ENCODE measurements at places on chromosomes 16 and 17.

DNA sequence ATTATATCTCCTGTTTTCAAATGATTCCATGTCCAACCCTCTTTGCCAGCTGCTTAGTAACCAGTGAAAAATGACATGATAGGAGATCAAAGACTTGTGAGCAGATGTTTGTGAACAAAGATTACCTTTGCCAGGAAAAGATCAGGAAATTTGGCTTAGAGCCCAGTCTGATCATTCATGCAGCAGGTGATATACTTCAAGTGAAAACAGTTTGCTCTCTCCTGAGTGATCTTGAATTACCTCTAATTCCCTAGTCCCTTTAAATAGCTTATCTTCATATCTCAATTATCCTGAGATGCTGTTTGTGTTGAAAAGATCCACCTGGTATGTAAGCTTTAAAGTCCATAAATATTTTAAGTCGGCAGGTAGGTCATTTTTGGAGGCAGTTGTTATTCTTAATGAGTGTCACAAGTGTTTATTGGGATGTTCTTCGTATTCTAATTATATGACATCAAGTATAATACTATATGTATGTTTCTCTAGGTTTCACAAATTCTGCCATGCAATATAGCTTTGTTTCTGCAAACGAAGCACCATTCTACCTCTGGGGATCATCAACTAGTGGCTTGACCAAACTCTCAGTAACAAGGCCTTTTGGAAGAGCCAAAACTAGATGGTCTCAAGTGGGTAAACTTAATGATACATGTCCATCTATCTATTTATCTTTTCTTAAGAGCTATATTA, 13.2 kb upstream of the VPS35L start:
- no peak for DNase-seq

- peak; percentile 70 for DNase-seq
Measured at GRCh38 chr17:20095336-20096080, 86.3 kb downstream of the SPECC1 start.

GRCh38 chr17:59764292-59764741, 56.9 kb downstream of the VMP1 start:
- no peak for DNase-seq

- no peak for DNase-seq
Measured at GRCh38 chr16:86073103-86073625, 174.2 kb downstream of the IRF8 start.

- DNase-seq = no peak
Measured at GRCh38 chr17:69695646-69696045, 281.1 kb downstream of the MAP2K6 start.

GRCh38 chr16:30875871-30876801, 17.7 kb downstream of the BCL7C start:
- no peak for DNase-seq

DNA sequence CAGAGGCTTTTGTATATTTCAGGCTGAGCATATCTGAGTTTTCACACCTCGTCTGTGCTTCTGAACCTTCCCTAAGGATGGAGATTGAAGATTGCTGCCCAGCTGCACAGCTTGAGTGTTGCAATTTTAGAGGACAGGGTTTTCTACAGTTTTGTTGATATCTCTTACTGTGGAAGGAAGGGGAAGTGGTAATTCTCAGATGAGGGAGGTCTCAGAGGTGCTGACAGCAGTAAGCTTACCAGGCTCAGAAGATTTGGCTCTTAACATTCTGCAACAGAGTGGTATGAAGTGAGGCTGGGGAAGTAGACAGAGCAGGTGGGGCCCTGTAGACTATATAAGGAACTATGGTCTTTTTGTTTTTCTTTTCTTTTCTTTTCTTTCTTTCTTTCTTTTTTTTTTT, 45.8 kb upstream of the ARHGAP17 start:
- DNase-seq = no peak

GRCh38 chr16:59878479-59878878, 1144.4 kb upstream of the GOT2 start:
- no peak for DNase-seq

DNA sequence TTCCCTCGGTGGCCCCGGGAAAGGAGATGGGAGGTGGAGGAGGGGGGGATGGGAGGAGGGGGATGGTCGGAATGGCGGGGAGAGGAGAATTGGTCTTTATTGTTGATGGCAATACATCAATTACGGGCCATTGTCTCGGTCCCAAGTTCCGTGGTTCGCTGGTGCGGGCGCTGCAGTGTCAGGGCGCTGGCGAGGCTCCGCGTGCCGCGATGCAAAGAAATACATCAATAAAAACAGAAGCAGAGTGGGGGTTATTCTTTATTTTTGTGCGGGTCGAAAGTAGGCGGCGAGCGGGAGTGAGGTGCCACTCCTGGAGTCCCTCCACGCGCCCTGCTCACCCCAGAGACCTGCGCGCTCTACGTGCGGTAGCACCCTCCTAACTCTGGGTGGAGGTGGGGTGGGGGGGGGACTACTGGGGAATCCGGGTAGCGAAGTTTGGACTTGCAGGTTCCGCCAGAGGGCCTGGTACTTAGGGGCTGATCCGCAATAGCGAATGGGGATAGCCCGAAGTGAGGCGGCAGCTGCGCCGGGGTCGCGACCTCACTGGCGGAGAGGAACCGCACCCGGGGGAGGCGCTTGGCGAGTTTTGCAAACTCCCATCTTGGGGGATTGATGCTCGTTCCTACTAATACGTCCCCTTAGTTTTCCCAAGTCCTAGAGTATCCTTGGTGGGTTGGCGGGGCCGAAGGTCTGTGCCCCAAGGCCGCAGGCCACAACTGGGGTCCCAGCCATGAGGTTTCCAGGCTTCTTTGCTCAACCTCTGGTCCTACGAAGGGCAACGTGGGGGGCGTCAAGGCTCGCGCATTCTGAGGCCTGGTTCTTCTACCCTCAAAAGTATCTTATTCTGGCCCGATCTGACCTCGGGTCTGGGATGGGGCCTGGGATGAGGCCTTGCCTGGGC, 3.5 kb upstream of the SALL1 start:
- no peak for DNase-seq

DNA sequence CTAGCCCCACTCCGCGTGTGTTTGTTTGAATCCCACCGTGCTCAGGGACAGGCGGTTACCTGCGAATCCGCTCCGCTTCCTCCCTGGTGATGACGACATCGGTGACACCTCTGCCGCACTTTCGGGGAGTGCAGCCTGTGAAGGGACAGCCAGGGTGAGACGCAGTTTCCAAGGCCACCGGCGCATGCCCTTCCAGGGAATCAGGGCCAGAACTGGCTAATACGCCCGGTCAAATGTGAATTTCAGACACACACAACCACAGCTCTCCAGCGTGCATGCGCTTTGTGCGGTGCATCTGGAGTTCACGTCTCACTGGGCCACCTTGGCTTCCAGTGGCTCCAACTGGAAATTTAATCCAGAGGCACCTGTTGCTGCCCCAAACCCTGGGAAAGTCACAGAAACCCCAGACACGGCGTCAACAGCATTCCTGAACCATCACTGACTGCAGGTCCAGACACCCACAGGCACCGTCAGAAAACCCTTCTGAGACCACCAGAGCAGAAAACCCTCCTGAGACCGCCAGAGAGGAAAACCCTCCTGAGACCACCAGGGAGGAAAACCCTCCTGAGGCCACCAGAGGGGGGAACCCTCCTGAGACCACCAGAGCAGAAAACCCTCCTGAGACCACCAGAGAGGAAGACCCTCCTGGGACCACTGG, 6.6 kb upstream of the HEXD start:
- no peak for DNase-seq

- no peak for DNase-seq
Measured at GRCh38 chr16:22071331-22071910, 20.9 kb upstream of the VWA3A start.

GRCh38 chr16:86608301-86608747, 30.0 kb downstream of the FOXL1 start:
- no peak for DNase-seq

DNA sequence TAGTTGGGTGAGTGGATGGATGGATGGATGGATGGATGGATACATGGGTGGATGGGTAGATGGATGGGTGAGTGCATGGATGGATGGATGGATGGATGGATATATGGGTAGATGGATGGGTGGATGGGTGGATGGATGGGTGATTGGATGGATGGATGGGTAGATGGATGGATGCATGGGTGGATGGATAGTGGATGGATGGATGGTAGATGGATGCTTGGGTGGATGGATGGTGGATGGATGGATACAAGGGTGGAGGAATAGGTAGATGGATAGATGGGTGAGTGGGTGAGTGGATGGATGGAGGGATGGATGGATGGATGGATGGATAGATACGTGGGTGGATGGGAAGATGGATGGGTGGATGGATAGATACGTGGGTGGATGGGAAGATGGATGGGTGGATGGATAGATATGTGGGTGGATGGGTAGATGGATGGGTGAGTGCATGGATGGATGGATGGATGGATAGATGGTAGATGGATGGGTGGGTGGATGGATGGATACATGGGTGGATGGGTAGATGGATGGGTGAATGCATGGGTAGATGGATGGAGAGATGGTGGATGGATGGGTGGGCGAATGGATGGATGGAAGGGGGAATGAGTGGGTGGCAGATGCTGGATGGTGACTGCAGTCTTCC, 19.0 kb downstream of the ZNF469 start:
- no peak for DNase-seq

- no peak for DNase-seq
Measured at GRCh38 chr16:85878875-85879274, 20.1 kb upstream of the IRF8 start.

- no peak for DNase-seq
Measured at GRCh38 chr17:61565213-61565612, 25.8 kb downstream of the NACA2 start.

DNA sequence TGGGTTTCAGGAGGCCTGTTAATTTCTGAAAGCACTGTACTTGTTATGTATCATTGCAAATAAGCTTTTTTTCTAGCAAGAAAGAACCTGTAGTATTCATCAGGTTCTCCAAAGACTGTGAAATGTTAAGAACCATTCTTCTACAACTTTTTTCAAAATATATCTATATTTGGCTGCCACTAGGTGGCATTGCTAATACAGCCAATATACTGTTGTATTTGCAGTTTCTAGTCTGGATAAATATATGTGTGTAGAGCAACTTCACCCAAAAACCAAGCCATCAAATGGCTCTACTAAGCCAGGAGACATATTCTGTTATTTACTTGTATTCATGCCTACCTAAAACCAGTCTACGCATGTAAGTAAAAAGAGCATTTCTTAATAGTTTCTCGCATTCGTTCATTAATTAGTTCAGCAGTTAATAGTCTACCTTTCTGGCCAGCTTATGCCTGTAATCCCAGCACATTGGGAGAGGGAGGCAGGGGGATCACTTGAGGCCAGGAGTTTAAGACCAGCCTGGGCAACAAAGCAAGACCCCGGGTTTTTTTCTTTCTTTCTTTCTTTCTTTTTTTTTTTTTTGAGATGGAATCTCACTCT, 39.5 kb downstream of the VMP1 start:
- DNase-seq = peak; percentile 18

GRCh38 chr16:81455006-81455405, 10.4 kb downstream of the CMIP start:
- DNase-seq = no peak

DNA sequence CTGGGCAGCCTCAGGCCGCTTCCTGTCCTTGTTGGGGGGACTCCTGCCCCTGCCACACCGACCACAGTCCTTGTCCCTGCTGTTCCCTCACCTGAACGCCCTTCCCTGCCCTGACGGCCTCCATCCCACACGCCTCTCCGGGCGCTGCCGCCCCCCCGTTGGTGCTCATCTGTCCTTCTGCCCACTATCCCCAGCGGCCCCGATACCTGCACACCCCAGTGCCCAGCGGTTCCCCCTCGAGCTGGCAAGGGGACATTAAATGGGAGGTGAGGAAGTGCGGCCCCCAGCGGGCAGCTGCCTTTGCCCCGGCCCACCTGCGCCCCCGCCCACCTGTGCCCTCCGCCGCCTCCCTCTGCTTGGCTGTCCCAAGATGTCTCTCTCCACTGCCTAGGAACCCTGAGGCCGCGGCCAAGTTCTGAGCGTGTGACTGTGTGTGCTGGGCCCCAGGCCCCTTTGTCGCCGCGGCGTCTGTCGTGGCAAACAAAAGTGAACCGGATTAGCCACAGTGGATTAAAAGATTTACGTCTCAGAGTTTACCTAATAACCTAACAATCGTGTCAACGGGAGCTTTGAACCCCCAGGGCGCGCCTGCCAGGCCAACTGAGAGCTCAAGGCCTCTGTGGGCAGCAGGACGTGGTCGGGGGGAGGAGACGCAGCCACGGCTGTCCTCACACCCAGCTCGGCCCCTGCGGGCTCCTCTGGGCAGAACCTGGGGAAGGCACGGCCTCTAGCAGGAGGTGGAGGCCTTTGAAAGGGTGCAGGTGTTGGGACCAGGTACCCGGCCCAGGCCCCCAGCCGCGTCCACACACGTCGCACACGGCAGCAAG, 7.6 kb upstream of the AXIN1 start:
- DNase-seq = no peak

Data from HEK293T (cell line).